HT1080 (cell line): ENCODE measurements at places on chromosomes 16 and 17. TPM values are rescaled to one million over a fixed set of nuclear protein-coding genes. Genes with fewer than 3 reads are reported as not detected.

- no peak for DNase-seq
Observed at GRCh38 chr17:6779411-6779810, 3.4 kb downstream of the FBXO39 start.

DNA sequence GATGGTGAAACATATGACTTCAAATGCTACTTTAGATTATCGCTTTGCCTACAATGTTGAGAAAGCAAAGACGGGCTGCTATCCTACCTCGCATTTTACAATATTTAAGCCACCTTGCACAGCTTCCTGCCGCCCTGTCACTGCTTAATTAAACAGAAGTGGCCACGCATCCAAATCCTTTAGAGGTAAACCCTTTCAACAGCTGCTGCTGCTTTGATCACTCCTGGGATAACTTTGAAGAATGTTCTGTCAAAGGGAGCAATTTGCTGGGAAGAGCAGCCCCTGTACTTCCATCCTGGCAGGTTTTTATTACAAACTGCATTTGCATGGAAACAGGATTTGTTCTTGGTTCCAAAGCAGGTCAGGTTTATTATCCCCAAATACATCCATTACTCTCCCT, 24.2 kb upstream of the SSTR2 start:
- DNase-seq = no peak

GRCh38 chr17:36597866-36598777, 3.3 kb upstream of the MRM1 start:
- DNase-seq = no peak

DNA sequence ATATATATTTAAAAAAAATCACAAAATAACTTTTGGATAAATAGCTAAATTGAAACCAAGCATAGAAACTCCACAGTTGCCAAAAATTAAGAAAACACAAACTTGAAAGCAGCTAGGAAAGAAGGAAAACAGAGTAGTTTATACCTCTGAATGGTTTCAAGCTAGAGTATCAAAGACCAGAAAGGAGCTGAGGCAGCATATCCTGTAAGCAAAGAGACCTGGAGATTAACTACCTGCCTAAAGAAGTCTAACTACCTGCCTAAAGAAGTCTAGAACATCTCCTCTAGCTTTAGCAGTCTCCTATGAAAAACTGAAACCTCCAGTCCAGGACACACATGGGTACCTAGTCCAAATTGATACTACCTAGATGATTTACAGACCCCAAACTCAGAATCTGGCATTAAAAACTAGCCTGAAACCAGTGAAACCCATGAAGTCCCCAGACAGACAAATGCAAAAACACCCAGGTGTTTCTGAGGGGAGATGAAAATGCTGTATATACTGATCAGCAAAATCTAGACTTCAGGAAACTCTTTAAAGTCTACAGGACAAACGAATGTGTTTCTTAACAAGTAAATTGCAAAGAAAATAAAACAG, 17.6 kb downstream of the APPBP2 start:
- no peak for DNase-seq

DNA sequence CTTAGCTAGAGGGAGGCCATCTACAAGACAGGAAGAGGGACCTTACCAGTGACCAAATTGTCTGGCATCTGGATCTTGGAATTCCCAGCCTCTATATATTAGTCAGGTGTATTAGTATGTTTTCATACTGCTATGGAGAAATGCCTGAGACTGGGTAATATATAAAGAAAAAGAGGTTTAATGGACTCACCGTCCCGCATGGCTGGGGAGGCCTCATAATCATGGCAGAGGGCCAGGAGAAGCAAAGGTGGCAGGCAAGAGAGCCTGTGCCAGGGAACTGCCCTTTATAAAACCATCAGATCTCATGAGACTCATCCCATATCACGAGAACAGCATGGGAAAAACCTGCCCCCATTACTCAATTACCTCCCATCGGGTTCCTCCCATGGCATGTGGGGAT, 500.2 kb downstream of the SHISA9 start:
- no peak for DNase-seq

GRCh38 chr17:62024866-62025265, 40.2 kb downstream of the MED13 start:
- no peak for DNase-seq

GRCh38 chr17:53919356-53919755, 96.6 kb downstream of the KIF2B start:
- no peak for DNase-seq

- DNase-seq = no peak
Observed at GRCh38 chr17:72529386-72529785, 408.6 kb downstream of the SOX9 start.

DNA sequence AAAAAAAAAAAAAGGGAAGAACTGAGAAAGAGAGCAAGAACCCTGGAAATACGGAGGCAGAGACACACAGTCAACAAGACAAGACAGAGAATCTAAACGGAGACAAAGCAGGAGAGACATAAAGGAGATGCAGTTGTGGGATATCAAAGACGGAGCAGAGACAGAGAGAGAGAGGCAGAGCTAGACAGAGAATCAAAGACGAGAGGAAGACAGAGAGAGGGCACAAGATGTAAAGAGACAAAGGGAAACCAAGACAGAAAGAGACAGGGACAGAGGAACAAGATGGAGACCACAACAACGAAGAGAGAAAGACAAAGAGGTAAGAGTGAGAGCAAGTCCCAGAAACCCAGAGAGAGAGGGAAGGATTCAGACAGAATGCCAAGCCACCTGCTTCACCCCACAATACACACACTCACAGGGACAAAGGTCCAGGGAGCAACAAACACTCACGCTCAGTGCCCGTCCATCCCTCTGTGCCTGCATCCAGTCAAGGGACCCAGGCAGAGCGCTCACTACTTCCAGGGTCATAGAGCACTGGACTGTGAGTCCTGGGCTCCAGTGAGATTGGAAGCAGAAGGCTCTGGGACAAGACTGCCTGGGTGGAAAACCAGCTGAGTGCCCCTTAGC, 88.9 kb downstream of the C16orf78 start:
- DNase-seq = no peak

DNA sequence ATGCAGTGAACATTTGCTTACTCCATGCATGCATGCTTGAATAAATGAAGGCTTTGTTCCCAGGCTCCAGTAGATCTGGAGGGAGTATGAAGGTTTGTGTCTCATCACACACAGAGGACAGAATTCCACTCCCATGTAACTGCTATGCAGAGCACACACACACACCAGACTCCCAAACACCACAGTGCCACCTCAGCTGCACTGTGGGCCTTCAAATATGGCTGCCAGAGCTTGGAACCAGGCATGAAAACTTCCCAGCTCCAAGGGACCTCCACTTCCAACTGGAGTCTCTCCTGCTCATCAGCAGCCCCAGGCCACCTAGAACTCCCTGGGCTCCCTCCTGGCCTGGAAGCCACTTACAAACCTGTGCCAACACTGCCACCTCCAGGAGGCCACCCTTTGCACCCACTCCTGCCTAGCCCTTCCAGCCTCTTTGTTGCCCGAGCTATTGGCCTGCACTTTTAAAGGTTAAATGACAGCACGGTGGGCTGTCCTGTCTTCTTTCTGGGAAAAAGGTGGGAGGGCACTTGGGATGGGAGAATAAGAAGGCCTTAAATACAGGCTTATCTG, 151.2 kb downstream of the ZNF423 start:
- no peak for DNase-seq

DNA sequence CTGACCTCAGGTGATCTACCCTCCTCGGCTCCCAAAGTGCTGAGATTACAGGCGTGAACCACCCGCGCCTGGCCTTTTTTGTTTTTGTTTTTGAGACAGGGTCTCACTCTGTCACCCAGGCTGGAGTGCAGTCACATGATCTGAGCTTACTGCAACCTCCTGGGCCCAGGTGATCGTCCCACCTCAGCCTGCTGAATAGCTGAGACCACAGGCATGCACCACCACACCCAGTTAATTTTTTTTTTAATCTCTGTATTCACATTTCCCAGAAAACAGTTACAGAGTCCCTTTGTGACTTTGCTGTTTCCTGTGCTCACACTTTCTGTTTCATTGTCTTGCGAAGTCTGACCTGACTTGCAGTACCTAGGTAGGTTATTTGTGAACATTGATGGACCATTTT, 2.7 kb downstream of the CLUAP1 start:
- DNase-seq = no peak

DNA sequence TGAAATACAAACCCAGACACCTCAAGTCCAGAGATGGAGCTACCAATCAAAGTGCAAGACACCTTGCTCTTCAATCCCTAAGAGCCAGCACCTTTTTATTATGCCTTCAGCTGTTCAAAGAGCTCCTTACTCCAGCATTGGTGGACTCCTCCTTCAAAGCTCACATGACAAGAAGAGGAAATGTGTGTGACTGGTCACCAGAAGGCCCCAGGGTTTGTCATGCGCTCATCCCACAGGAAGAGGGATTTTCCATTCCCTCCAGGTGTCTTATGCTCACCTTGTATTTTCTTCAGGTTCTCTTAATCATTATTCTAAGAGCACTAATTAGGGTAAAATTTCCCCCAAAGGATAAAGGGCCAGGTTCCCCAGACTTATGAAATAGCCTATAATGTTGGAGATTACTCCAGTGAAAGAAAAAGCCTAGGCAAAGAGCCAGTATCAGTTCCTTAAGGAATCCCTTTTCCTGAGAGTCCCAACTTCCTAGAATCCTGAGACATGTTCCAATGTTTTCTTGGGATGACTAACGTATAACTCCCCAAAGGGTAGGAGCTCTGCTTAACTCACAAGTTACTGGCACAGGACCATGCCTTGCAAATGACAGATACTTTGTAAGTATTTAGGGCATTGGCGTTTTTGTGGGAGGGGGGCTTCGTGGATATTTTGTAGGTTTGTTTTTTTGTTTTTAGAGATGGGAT, 56.9 kb upstream of the SOX9 start:
- DNase-seq = peak; percentile 16

DNA sequence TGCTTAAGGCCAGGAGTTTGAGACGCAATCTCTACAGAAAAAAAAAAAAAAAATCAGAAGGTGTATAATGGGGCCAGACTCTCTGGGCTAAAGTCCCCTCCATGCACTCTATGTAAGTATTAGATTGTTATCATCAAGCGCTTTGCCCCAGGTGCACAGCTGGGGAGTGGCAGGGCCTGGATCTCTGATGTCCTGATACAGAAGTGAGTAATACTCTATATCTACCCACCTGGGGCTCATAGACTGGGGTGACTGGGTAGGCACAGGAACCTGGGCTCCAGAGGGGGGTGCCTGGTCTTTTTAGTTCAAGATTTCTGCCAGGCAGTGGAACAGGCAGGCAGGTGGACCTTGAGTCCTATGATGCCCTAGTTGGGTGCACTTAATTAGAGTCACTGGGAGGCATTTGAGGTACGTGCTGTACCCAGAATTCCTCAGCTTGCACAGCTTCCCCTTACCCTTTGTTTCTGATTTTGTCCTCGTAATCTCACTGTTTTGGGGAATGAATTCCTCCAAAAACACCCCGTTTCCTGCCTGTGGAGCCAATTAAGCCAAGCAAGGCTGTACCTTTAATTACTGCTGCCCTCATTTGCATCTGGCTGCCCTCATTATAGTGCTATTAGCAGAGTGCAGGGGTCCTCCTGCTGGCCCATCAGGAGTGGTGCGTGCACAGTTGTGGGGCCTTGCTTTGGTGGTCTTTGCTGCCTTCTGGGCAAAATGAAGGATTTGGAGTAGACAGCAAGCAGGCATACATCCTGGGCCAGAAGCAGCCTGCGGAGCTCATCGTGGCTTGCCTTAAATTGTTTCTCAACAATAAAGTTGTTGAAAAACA, 239.0 kb downstream of the SNX29 start:
- no peak for DNase-seq

- no peak for DNase-seq
Observed at GRCh38 chr17:78316867-78317789, 42.7 kb downstream of the SOCS3 start.

DNA sequence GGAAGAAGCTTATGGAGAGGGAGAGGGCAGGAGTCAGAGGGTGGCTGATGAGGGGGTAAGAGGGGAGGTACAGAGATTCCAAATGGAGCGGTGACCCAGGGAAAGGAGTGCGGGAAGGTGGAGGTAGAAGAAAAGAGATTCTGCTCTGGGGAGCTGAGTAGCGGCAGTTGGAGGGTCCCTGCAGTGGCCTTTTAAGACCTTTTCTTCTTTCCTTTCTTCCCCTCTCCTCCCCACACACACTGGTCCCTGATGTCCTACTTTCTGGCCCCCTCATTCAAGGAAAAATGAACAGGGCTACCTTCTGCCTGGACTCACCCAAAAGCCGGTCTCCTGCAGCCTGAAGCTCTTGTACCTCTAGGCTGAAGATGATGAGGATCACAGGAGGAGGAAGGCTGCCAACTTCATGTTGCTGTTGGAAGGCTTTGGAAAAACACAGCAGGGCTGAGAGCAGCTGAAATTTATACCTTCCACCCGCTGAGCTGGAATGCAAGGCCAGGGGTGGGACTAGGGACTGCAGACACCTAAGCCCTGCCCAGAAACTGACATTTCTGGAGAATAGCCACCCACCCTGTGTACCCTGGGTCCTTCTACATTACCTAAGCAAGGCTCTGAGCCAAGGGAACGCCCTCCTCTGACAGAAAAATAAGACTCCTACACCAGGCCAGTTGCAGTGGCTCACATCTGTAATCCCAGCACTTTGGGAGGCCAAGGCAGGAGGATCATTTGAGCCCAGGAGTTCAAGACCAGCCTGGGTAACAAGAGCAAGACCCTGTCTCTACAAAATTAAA, 9.4 kb upstream of the HEATR6 start:
- DNase-seq = peak; percentile 60

ABAT gene
- not detected in 2 replicates for total RNA-seq

SLC22A31 gene
- total RNA-seq = not detected in 2 replicates

BLTP2 gene
- 160 and 168 TPM in 2 replicates for total RNA-seq

CES4A gene
- total RNA-seq = not detected in 2 replicates

KRTAP1-1 gene
- not detected in 2 replicates for total RNA-seq

CRYBA1 gene
- not detected in 2 replicates for total RNA-seq

CDH8 gene
- total RNA-seq = not detected in 2 replicates

TBC1D3 gene
- total RNA-seq = 0.20 TPM in 1 of 2 replicates, not detected in the other

NLE1 gene
- total RNA-seq = 42.9 and 47.2 TPM in 2 replicates

CALB2 gene
- 5.4 and 6.9 TPM in 2 replicates for total RNA-seq

TPSD1 gene
- total RNA-seq = not detected in 2 replicates

LRRC36 gene
- not detected in 2 replicates for total RNA-seq

CACNG1 gene
- 0.06 TPM in 1 of 2 replicates, not detected in the other for total RNA-seq

PSKH1 gene
- 5.9 and 7.0 TPM in 2 replicates for total RNA-seq

HGS gene
- total RNA-seq = 165 and 172 TPM in 2 replicates

KRT15 gene
- total RNA-seq = 6.8 and 10.9 TPM in 2 replicates

PROCA1 gene
- 0.80 and 1.3 TPM in 2 replicates for total RNA-seq

ADAM11 gene
- 2.8 and 3.4 TPM in 2 replicates for total RNA-seq

TPPP3 gene
- not detected in 2 replicates for total RNA-seq
